ENCODE measurements at places on chromosomes 6 and 20. TPM values are rescaled to one million over a fixed set of nuclear protein-coding genes. Genes with fewer than 3 reads are reported as not detected.

Gene AKAP7
- 90.1 TPM for total RNA-seq

Gene LPA
- total RNA-seq, result 2.5 TPM

Gene LAMP5
- 4.1 TPM for total RNA-seq

Gene ARHGAP18
- 16.3 TPM for total RNA-seq

Gene PDE10A
- total RNA-seq, result 92.0 TPM
